ENCODE measurements at places on chromosomes 1 and 21.

DNA sequence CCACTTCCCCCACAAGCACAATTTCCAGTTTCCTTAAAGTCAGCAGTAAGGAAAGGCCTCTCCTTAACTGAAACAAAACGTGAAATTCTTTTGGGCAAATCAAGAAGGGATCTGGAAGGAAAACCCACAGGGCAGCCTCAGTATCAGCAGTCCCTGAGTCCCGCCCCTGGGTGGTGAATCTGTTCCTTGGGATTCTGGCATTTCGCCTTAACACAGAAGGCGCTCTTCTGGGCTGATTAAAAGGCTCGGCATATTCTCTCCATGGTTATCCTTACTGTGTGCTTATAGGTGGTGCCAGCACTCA lies 12.2 kb upstream of the RAB4A start:
- no peak for DNase-seq

GRCh38 chr1:44802306-44803061 lies 2.3 kb downstream of the PLK3 start:
- peak; percentile 50 for DNase-seq

DNA sequence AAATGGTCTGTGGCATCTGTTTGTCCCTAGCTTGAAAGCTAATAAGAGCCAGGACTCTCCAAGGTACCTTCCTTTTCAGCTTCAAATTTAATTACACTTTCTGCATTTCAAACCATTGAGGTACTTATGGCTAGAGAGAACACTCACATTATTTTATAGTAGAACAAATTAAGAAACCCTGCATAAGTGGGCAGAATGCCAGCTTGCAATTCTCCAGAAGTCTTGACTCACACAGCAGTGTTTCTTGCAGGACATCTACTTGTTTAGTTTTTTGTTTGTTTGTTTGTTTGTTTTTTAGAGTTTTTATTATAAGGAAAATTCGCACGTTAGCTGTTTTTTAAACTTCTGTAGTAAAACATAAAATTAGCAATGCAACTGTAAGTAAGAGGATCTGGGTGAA lies 397.2 kb downstream of the NEGR1 start:
- no peak for DNase-seq

DNA sequence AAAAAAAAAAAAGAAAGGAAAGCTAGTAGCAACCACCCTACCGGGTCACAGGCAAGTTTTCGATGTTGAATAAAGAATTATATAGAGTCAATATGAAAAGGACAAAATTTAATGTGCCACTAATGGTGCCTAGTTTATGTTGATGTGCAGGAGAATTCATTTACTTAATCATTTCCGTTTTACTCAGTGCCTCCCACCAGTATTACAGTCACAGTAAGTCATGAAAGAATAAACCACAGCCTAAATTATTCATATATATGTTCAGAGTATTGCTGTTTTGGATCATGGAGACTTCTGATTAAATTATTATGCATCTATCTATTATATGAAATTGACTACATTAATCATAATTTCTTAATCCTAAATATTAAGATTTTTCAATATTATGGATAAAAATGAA lies 35.3 kb downstream of the FNBP1L start:
- no peak for DNase-seq

DNA sequence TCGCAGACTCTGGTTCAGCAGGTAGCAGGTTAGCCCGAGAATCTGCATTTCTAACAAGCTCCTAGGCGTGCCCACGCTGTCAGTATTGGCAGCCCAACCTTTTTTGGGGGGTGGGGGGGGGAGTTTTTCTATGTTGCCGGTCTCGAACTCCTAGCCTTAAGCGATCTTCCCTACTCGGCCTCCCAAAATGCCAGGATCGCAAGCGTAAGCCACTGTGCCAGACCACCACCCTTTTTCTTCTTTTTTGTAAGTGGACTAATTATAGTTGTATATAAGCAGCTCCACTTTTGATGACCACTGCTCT lies 480 bp upstream of the MIS18A start:
- DNase-seq, result no peak

- DNase-seq, result no peak
These were observed 39.4 kb downstream of the RCSD1 start for GRCh38 chr1:167669209-167670124.

- DNase-seq, result no peak
These were observed 18.8 kb downstream of the CEP350 start for GRCh38 chr1:179973198-179974110.

DNA sequence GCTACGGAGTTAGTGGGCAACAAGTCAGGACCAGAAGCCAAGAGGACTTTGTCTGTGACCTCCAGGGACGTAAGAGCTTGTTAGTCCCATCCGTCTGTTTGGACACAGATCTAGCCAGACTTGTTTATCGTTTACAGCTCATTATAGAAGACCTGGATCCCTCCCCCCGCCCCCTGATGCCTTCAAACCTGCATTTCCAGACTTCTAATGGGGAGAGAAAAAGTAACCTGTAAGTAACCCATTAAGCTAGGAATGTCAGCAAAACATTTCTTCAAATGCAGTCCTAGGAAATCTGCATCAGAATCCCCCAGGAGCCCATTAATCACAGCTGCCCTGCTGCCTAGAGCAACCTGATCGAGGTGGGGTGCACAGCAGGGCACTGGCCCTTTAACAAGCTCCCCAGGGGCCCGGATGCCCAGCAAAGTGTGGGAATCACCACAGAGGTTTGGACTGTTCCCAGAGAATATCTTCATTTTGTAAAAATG lies 1.4 kb upstream of the MAD2L2 start:
- DNase-seq, result no peak

DNA sequence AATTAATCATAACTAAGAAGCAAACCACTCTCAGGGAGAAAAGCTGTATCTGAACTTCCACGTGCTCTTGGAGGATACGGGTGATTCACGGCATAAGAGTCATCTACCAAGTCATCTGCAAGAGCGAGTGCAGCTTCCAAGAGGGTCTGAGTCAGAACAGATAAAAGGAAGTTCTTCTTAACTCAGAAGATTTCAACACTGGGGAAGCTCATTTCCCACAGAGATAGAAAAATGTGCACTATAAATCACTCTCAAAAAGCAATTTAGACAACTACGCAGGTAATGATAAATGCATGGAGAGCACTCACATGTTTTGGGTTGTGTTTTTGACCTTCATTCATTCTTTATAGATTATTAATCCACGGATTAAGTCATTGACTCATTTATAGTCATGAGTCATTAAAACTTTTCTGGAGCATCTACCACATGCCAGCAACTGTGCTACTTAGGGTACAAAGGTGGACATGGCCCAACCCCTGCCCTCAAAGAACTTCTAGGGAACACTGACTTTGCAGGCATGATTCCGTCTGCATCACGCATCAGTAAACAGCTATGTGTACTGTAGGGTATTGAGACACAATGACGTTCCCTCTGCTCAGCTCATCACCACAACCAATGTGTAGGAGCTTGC lies 20.8 kb downstream of the KCNJ15 start:
- DNase-seq, result no peak

DNA sequence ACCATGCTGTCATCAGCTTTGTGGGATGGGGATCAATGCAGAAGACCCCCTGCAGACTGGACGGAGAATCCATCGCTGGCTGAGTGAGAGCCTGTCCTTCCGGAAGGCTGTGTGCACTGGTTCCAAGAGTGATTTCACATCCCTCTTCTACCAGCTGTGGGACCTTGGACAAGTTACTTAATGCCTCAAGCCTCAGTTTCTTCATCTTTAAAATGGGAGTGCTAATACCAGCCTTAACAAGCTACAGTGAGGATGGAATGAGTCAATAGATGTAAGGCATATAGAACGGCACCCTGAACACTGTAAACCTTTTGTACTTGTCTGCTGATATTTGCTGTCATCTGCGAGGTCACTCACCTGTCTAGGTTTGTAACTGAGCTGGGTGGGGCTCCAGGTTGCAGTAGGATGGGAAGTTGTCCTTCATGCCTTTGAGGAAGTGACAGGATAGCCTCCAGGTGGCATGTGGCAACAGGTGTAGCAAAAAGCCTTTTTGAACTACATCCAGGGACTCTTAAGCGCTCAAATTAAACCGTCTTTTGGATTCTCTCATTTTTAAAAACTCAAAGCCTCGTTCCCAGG lies 27.5 kb downstream of the TMEM51 start:
- no peak for DNase-seq

DNA sequence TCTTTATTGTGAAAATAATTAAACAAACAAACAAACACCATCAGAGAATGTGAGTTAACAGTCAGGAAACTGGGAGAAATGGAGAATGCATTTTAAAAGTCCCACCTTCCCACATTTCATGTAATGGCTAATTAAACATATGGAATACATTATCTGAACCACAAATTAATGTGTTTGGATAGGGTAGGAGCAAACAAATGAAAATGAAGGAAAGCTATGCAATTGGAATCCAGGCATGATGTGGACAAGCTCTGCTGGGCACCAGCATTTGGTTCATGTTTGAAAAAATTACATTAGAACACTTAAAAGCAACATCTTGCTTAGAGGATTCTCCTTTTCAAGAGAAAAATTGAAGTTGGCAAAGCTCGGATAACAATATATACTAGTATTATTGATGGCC lies 628.1 kb downstream of the LMO4 start:
- no peak for DNase-seq

DNA sequence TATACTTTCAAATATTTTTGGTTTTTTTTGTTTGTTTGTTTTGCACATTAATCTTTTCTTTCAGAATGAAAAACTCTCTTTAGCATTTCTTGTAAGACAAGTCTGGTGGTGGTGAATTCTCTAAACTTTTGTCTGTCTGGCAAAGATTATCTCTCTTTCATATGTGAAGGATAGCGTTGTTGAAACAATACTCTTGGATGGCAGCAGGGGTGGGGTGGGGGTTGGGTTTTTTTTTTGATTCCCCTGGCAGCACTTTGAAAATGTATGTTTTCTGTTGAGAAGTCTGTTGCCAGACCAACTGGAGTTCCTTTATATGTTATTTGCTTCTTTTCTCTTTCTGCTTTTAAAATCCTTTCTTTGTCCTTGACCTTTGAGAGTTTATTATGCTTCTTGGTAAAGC lies 160.2 kb downstream of the VAV3 start:
- no peak for DNase-seq

DNA sequence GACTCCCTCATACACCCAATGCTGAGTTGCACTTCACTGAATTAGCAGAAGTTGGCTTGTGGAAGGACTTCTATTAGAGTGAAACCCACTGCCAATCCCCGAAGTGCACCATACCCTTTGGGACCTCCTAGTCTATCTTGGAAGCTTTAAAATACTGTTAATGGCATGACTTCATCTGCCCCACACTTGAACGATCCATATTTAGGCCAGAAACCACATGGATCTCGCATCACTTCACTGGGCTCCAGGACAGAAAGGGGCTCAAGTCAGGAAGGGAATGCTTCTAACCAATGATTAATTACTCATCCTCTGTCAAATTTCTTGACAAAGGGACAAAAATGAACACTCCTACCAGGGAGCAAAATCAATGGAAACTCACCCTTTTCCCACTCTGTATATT lies 69.1 kb downstream of the BCAR3 start:
- DNase-seq, result no peak

DNA sequence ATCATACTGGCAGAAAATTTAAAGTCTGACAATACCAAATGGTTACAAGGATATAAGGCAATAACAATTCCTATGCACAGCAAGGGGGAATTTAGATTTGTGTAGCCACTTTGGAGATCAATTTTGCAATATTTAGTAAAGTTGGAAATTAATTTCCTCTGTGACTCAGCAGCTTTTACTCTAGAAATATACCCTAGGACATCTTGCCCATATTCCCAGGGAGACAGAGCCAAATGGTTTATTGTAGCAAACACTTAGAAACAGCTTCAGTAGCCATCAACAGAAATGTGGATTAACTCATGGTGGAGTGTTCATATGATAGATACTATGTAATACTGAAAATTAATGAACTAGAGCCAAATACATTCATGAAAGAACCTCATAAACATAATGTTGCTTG lies 104.6 kb downstream of the BACH1 start:
- DNase-seq, result no peak

GRCh38 chr1:40532844-40533424 lies 1.5 kb downstream of the ZNF684 start:
- no peak for DNase-seq

- DNase-seq, result no peak
These were observed 13.5 kb upstream of the BCL10 start for GRCh38 chr1:85289848-85290335.

GRCh38 chr1:243621973-243622372 lies 228.1 kb downstream of the AKT3 start:
- no peak for DNase-seq

GRCh38 chr21:15222707-15223106 lies 157.9 kb upstream of the NRIP1 start:
- DNase-seq, result no peak

- DNase-seq, result no peak
These were observed 22.0 kb downstream of the RLF start for GRCh38 chr1:40183055-40183710.

- DNase-seq, result no peak
These were observed 18.8 kb downstream of the C1orf52 start for GRCh38 chr1:85240643-85241042.

GRCh38 chr1:63921802-63922201 lies 148.0 kb downstream of the ROR1 start:
- DNase-seq, result no peak

- no peak for DNase-seq
These were observed 82.6 kb downstream of the GDAP2 start for GRCh38 chr1:117846674-117847425.

DNA sequence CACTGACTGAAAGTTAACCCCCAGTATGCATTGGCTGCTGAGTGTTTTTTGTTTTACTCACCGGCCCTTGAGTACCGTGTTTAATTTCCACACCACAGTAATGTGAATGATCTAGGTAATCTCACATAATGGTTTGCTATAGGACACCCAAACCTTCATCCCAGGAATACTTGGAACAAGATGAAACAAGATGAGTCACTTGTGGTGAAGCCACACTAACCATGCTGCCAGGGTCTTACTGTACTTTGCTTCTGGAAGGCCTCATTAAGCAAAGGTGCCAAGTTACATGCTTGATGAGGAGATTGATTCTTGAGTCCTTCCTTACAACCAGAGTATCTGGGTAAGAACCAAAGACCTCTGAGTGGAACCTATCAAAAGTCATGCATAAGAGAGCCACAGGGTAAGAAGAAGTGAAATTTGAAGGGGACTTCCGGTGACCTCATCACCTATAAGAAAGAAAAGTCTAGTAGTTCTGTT lies 163.3 kb downstream of the NRIP1 start:
- DNase-seq, result no peak

DNA sequence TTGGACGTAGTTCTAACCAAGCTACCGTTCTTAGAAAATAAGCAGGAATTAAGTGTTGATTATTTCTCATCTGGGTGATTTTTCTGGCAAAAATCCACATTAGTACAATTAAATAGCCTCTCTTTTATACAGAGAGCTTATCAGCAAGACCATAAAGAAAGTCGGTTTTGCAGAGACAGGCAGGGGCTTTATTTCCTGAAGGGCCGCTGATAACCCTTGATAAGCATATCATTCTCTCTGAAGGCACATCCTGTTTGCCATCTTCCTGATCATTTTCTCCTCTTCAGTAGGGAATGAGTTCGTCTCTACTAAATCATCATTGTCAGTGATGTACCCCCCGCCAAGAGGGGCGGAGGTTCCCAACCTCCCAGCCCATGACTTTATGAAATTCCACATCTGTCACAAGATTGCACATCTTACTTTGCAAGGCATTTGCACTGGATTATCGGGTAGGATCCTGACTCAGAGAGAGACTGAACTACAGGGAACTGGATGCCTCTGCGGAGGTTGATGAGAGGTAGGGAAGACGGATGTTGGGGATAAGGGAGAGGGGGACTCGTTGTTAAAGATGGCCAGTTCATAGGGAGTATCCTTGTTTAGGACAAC lies 115.7 kb downstream of the KCNJ6 start:
- DNase-seq, result no peak

Data from lower lobe of right lung (tissue), 2 donors.